ENCODE measurements at places on chromosomes 13 and 19. TPM values are rescaled to one million over a fixed set of nuclear protein-coding genes. Genes with fewer than 3 reads are reported as not detected.

GRCh38 chr19:39112338-39112890 is 13.2 kb upstream of the PAK4 start:
- peaks cover 1% of the 10 kb centered on the region for H3K27me3 ChIP-seq
- no peak overlapping the region for H3K4me3 ChIP-seq
- peak overlapping the region; percentile 81 for H3K27ac ChIP-seq
- no peak for DNase-seq
- H3K4me1 ChIP-seq, result peaks cover 19% of the 10 kb centered on the region

DNA sequence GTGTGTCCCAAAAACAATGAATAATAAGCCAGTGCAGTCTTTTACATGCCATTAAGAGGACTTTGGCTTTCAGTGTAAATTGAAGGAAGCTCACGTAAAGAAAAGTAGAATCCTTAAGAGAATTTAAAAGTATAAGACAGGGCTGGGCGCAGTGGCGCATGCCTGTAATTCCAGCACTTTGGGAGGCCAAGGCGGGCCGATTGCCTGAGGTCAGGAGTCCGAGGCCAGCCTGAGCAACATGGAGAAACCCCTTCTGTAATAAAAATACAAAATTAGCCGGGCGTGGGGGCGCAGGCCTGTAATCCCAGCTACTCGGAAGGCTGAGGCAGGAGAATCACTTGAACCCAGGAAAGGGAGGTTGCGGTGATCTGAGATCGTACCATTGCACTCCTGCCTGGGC is 17.9 kb upstream of the ZNF253 start:
- DNase-seq, result no peak
- no peaks in the 10 kb centered on the region for H3K27me3 ChIP-seq
- no peak overlapping the region for H3K27ac ChIP-seq

- no peak overlapping the region for H3K27ac ChIP-seq
- peaks cover 42% of the 10 kb centered on the region for H3K36me3 ChIP-seq
- no peak for DNase-seq
- no peaks in the 10 kb centered on the region for H3K27me3 ChIP-seq
These were observed 8.2 kb upstream of the INAFM1 start for GRCh38 chr19:47266401-47266941.

DNA sequence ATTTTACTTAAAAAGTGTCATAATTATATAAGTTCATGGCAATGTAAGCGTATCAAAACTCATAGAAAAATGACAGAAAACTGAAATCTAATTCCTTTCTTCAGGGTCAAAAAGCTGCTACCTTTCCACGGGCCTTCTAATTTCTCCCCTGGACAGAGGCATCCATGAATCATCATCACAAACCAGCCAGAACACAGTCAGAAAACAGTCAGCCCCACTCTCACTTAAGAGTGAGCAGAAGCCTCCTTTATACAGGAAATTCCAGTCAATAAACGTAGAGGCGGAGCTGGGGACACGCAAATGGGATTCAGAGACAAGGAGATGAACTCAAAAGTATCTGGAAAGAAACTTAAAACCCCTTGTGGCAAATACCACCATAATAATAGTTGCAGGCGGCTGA is 54.2 kb upstream of the ABCC4 start:
- H3K27ac ChIP-seq, result peak overlapping the region; percentile 66
- DNase-seq, result no peak
- H3K36me3 ChIP-seq, result no peaks in the 10 kb centered on the region

GRCh38 chr13:45242070-45242469 is 41.2 kb upstream of the KCTD4 start:
- H3K36me3 ChIP-seq, result peaks cover 3% of the 10 kb centered on the region
- H3K27me3 ChIP-seq, result no peaks in the 10 kb centered on the region
- H3K4me1 ChIP-seq, result peaks cover 14% of the 10 kb centered on the region
- H3K27ac ChIP-seq, result peak overlapping the region; percentile 70
- no peak overlapping the region for H3K4me3 ChIP-seq
- DNase-seq, result no peak

DNA sequence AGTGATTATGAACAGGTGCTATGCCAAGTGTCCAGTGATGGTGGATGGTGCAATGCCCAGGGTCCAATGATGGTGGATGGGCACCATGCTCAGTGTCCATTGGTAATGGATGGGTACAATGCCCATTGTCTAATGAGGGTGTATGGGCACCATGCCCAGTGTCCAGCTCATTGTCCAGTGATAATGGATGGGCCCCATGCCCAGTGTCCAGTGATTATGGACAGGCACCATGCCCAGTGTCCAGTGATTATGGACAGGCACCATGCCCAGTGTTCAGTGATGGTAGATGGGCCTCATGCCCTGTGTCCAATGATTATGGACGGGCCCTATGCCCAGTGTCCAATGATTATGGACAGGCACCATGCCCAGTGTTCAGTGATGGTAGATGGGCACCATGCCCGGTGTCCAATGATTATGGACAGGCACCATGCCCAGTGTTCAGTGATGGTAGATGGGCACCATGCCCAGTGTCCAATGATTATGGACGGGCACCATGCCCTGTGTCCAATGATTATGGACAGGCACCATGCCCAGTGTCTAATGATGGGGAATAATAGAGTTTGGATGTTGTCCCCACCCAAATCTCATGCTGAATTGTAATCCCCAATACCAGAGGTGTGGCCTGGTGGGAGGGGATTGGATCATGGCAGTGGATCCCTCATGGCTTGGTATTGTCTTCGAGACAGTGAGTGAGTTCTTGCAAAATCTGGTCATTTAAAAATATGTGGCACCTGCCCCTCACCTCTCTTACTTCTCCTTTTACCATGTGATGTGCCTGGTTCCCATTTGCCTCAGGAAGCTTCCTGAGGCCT is 87.8 kb downstream of the ANKRD10 start:
- H3K36me3 ChIP-seq, result no peaks in the 10 kb centered on the region
- H3K4me3 ChIP-seq, result no peak overlapping the region
- H3K27ac ChIP-seq, result no peak overlapping the region
- no peaks in the 10 kb centered on the region for H3K4me1 ChIP-seq

- peaks cover 16% of the 10 kb centered on the region for H3K4me1 ChIP-seq
- no peak overlapping the region for H3K4me3 ChIP-seq
- peaks cover 84% of the 10 kb centered on the region for H3K27me3 ChIP-seq
These were observed 633 bp downstream of the SHISA7 start for GRCh38 chr19:55442372-55442961.

GRCh38 chr19:33667141-33667650 is 45.4 kb downstream of the CHST8 start:
- H3K27ac ChIP-seq, result no peak overlapping the region
- no peak for DNase-seq
- no peaks in the 10 kb centered on the region for H3K36me3 ChIP-seq
- H3K4me3 ChIP-seq, result no peak overlapping the region

DNA sequence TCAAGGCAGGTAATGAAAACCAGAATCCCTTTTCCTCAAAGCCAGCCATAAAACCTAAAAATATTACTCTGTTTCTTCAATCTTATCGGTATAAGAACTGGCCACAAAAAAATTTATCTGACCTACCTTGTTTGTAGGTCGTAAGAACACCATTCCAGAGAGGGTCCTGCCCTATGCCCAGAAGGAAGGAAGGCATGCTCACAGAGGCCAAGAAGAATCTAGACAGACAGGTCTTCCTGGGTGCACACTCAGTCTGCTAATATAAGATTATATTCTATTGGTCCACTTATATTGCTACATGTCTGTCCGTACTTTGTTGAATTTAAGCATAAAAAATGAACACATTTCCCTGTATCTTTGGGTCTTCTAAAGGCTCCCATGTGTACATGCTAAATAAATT is 2136.1 kb upstream of the PCDH20 start:
- peak overlapping the region; percentile 61 for H3K27ac ChIP-seq
- no peaks in the 10 kb centered on the region for H3K27me3 ChIP-seq
- no peak for DNase-seq
- no peaks in the 10 kb centered on the region for H3K36me3 ChIP-seq
- peaks cover 6% of the 10 kb centered on the region for H3K4me1 ChIP-seq
- H3K4me3 ChIP-seq, result no peak overlapping the region

DNA sequence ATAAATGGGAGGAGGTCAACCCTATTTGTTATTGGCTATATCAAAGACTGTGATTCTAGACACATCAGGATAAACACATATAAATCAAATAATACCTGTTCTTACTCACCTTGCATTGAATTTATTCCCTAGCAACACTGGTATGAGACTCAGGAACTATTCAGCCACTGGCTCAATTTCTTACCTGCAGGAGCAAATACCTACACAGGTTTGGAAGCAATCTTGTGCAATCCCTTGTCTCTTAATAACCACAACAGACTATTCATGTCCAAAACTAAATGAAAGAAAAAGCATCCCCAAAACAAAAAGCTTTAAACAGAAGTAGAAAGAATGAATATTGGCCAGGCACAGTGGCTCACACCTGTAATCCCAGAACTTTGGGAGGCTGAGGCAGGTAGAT is 55.5 kb downstream of the TBC1D4 start:
- H3K36me3 ChIP-seq, result peaks cover 5% of the 10 kb centered on the region
- no peak overlapping the region for H3K27ac ChIP-seq
- no peaks in the 10 kb centered on the region for H3K27me3 ChIP-seq

- H3K4me3 ChIP-seq, result no peak overlapping the region
- peaks cover 8% of the 10 kb centered on the region for H3K36me3 ChIP-seq
- H3K4me1 ChIP-seq, result peaks cover 11% of the 10 kb centered on the region
- H3K27ac ChIP-seq, result peak overlapping the region; percentile 58
These were observed 29.2 kb upstream of the TSHZ3 start for GRCh38 chr19:31378404-31378803.

GRCh38 chr13:41641429-41641828 is 184.1 kb downstream of the RGCC start:
- H3K27me3 ChIP-seq, result no peaks in the 10 kb centered on the region
- H3K36me3 ChIP-seq, result peaks cover 1% of the 10 kb centered on the region
- H3K4me1 ChIP-seq, result peaks cover 59% of the 10 kb centered on the region
- no peak for DNase-seq

- DNase-seq, result no peak
- no peaks in the 10 kb centered on the region for H3K36me3 ChIP-seq
- H3K27ac ChIP-seq, result no peak overlapping the region
- H3K4me1 ChIP-seq, result peaks cover 3% of the 10 kb centered on the region
These were observed 495.4 kb downstream of the LMO7 start for GRCh38 chr13:76131551-76131950.

DNA sequence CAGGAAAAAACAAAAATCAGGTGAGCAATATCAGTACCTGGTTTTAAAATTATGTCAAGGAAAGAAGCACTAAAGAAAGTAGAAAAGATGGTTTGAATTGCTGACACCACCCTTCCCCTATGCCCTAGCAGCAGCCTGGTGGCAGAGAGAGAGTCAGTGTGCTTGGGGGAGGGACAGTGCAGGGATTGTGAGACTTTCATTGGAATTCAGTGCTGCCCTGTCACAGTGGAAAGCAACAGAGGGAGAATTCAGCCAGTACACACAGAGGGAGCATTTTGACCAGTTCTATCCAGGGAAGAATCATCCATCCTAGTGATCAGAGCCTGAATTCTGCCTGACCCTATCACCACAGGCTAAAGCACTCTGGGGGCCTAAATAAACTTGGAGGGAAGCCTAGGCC is 222.4 kb upstream of the PCDH17 start:
- no peaks in the 10 kb centered on the region for H3K4me1 ChIP-seq
- DNase-seq, result no peak
- H3K27ac ChIP-seq, result no peak overlapping the region
- H3K27me3 ChIP-seq, result no peaks in the 10 kb centered on the region

DNA sequence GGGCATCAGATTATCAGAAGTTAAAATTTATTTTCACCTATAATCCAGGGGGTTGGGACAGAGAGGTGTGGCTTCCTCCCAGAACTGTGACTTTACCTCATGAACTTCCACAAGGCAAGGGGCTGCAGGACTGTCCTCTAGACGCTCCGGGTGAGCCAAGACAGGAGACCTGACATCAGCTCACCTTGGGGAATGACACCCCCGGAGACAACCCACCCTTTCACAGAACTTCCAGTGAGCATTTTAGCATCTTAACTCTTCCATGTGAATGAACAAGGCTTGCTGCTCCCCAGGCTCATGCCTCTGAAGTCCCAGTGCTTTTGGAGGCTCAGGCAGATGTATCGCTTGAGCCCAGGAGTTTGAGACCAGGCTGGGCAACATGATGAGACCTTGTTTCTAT is 29.4 kb upstream of the TFDP1 start:
- peaks cover 8% of the 10 kb centered on the region for H3K36me3 ChIP-seq
- H3K27ac ChIP-seq, result no peak overlapping the region
- no peaks in the 10 kb centered on the region for H3K4me1 ChIP-seq
- H3K4me3 ChIP-seq, result no peak overlapping the region

GRCh38 chr13:113644800-113645199 is 13.2 kb downstream of the ATP4B start:
- no peaks in the 10 kb centered on the region for H3K4me1 ChIP-seq
- no peak overlapping the region for H3K27ac ChIP-seq
- no peaks in the 10 kb centered on the region for H3K27me3 ChIP-seq
- DNase-seq, result no peak
- H3K4me3 ChIP-seq, result no peak overlapping the region

DNA sequence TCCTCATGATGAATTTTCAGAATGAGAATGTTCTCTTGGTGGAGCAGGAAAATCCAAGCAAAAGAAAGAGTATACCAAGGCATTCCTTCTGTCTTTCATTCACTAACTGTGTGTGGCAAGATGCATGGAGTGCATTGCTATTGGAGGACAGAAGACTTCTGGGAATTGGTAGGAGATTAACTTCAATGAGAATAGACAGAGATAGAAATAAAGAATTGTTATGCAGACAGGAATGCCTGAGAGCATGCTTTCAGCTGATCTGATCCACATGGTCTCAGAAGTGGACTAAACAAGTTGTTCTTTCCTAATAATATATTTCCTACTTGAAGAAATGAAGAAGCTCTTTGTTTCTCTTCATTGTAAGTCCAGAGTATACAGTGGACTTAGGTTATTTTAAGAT is 303.6 kb downstream of the MYO16 start:
- H3K4me1 ChIP-seq, result peaks cover 2% of the 10 kb centered on the region
- DNase-seq, result no peak
- H3K4me3 ChIP-seq, result no peak overlapping the region

- H3K4me3 ChIP-seq, result no peak overlapping the region
- peaks cover 3% of the 10 kb centered on the region for H3K4me1 ChIP-seq
- no peaks in the 10 kb centered on the region for H3K27me3 ChIP-seq
- DNase-seq, result no peak
- H3K27ac ChIP-seq, result peak overlapping the region; percentile 50
These were observed 51.9 kb downstream of the DNM2 start for GRCh38 chr19:10769533-10770491.

DNA sequence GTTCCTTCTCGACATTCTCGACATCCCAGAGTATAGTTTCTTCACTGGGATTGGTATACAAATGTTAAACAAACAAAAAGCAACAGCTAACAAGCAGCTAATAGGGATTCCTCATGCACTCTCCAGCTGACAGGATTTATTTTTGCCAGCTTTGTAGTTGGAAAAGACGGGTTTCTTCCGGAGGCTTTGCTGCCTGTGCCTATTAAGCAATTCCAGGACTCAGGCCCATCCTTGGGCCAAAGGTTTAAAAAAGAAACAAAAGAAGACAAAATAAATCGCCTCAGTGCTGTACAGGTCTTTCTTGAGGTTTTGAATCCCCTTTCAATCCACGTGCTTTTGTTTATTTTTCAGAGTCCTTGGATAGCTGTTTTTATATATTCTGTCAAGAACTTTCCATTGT is 1414.5 kb upstream of the PCDH9 start:
- H3K36me3 ChIP-seq, result no peaks in the 10 kb centered on the region
- peaks cover 8% of the 10 kb centered on the region for H3K4me1 ChIP-seq
- H3K27ac ChIP-seq, result no peak overlapping the region
- DNase-seq, result no peak
- H3K27me3 ChIP-seq, result no peaks in the 10 kb centered on the region

Gene OLFM4
- not detected for total RNA-seq

Gene GMIP
- 25.0 TPM for total RNA-seq

Gene CLDN10
- total RNA-seq, result 1.1 TPM

Measured in mesothelial cell of epicardium (in vitro differentiated cells).